ENCODE measurements at places on chromosomes 4 and X.

GRCh38 chrX:50430917-50431575, 39.6 kb downstream of the DGKK start:
- DNase-seq, result no peak

DNA sequence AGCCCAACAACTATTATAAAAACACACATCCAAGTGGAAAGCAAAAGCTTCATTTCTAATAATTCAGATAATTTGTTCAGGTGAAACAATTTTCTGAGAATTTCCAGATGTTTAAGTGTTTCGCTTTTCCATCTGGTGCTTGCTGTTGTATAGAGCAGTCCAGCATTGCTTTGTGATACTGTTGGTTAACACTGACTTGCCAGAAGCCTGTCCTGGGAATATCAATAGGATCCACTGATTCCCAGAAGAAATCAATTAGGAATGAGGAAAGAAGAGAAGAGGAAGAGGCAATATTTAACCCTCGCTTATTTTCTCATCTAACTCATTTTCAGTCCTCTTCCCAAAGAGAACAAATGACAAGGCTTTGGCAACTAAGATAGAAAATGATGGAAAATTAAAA, 94.9 kb upstream of the DDIT4L start:
- DNase-seq, result no peak

- no peak for DNase-seq
These were observed 39.7 kb downstream of the LGI2 start for GRCh38 chr4:24991015-24991414.

DNA sequence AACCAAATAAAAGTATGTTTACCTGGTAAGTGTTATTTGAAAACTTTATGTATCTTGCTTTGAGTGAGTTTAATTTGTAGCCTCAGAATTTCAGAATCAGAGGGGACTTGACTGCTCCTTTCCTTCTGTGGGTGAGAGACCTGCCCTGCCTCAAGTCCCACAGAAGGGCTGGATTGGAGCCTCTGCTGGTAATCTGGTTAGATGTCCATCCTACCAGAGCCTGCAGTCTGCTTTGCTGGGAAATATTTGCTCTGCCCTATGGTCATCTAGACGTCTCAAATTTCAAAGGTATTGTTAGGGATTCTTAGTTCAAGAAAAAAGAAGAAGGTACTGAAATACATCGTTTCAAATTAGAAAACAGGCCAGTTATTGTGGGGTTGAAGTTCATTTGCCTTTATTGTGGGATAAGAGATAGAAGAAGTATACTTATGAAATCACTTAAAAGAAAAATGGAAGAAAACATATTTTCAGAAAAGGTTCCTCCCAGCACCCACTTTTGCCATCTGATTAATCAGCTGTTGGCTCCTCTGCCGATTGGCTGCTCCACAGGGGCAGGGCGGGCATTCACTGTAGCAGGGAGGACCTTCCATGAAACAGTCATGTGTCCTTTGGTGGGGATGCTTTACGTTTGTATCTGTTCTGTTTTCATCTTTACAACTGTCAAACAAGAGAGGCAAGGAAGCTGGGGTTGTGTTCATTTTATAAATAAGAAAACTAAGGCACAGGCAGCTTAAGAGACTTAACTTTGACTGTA, 73.3 kb upstream of the TLR2 start:
- DNase-seq, result no peak
